ENCODE measurements at places on chromosomes 11 and 22.

- no peak for DNase-seq
Measured at GRCh38 chr11:56624661-56625110, 10.0 kb upstream of the OR5M1 start.

- peak; percentile 52 for DNase-seq
Measured at GRCh38 chr11:848380-848931, 5.8 kb downstream of the TSPAN4 start.

DNA sequence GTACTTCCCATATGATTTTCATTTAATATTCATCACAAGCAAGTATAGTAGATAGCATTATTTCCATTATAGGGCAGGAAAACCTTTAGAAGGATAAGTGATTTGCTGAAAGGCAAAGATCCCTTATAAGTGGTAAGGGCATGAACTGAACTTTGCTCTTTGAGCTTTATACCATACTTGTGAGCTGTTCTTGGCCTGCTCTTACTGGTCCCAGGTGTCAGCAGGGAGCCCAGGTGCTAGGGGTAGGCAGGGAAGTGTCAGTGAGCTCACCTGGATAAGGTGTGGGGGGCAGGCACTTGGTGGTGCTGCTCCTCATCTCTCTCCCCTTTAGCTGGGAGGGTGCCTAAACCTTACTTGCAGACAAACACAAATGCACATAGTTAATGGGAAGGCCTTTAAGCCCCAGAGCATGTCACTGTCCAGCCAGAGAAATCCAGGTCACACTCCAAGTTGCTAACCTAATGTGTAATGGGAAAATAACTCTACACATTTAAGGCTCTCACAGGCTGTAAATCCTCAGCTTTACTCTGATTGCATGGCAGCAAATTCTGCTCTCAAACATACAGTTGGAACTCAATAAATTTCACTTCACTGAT, 114.4 kb downstream of the PLEKHA7 start:
- no peak for DNase-seq

DNA sequence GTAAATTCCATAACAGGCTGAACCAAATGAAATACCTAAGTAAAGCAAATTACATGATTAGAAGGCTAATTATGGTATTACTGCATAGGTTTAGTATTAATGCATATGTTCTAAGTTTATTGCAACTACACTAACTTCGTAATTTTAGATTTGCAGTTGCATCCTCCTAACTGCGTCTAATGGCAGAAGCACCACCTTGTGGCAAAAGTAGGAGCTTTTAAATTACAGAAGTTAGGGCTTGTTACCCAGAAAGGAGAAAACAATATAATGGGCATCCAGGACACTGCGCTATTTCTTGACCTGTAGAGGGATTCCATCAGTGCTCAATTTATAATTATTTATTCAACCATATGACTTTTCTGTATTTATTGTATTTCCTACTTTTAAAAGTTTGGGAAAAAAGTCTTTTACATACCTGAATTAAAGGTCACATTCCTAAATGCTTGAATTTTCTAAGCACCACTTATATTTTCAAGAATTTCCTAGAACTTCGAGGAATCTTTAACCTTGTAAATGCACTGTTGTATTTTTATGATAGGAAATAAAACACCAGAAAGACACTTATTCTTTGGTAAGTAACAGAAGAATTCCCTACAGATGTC, 16.3 kb upstream of the GPR83 start:
- no peak for DNase-seq
